Stimulated activated CD4-positive, alpha-beta T cell treated with anti-CD3 and anti-CD28 coated beads, TNF-alpha, amount 100 ng/mL, for 1 hour (primary cell): ENCODE measurements at places on chromosomes 7 and 10.

DNA sequence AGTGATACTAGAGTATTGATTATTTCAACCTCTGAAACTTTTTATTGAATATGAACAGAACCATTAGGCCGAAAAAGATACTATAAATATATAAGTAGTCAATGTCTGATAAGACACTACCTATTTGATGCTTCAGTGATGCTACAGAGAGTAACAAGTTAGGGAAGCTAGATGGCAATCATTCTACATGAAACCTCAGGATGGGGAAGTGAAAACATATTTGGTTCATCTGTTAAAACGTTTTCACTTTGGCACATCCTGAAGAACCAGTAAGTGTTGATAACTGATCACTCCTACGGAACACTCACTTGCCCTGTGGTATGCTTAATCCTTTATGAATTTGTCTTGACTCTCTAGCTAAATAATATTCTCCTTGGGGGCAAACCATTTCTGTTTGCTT, 1064.9 kb downstream of the NXPH1 start:
- DNase-seq, result no peak

GRCh38 chr10:76047521-76047920, 616.1 kb downstream of the LRMDA start:
- no peak for DNase-seq

GRCh38 chr10:104326991-104327610, 11.2 kb downstream of the ITPRIP start:
- DNase-seq, result no peak

GRCh38 chr10:103820101-103821062, 35.0 kb downstream of the SH3PXD2A start:
- no peak for DNase-seq

GRCh38 chr10:132681858-132682755, 103.8 kb downstream of the NKX6-2 start:
- no peak for DNase-seq

GRCh38 chr10:34244756-34245484, 570.2 kb downstream of the PARD3 start:
- DNase-seq, result no peak

GRCh38 chr7:19105546-19105945, 11.9 kb downstream of the TWIST1 start:
- no peak for DNase-seq

GRCh38 chr7:42747044-42747443, 164.8 kb downstream of the C7orf25 start:
- DNase-seq, result no peak

GRCh38 chr10:59057345-59057744, 119.1 kb upstream of the PHYHIPL start:
- DNase-seq, result no peak

GRCh38 chr10:90125456-90126255, 424.3 kb downstream of the KIF20B start:
- DNase-seq, result no peak

DNA sequence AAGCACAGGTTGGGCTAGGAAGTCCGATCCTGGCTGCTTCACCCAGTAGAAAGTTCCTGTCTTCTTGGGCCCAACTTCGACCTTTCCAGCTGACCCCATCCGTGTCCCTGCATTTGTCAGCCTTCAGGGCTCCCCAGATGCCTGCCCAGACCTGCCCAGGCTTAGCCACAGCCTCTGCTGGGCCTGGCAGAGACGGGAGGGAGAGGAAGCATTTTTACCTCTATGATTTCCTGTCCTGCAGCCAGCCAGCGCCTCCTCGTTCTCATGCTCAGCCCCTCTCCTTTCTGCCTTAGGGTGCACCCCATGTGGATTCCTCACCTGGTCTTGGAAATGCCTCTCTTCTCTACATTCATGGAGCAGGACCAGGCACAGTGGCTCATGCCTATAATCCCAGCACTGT, 3.7 kb downstream of the METTL27 start:
- DNase-seq, result no peak

- no peak for DNase-seq
Observed at GRCh38 chr10:25226775-25227682, 52.2 kb downstream of the GPR158 start.

GRCh38 chr10:31808258-31809218, 120.1 kb downstream of the ARHGAP12 start:
- no peak for DNase-seq

DNA sequence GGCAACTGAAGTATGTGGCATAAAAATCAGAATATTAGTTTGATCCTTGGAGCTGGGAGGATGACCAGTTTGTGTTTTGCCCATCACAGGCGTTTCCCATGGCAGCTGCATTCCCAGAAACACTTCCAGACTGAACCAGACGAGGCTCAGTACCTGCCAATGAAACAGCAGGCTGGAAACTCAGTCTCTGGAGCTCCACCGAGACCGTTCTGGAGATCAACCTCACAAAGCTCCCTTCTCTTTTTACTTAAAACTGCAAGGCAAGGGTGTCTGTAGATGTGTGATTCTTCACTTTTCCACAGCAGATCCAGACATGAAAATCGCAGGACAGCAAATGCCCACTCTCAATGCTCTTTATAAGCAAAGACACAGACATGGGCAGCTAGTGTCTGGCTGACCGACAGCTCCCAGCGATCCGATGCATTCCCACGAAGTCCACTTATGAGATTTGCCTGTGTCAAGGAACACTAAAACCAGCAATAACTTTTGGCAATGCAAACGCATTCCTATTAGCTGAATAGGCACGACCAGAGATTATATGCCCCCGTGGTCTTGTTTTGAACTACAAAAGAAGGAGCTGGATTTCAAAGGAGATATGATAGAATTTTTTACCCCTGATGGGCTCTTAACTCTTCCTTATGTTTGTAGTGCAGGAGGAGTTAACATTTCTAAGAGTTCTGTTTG, 72.6 kb downstream of the ADAM12 start:
- no peak for DNase-seq

DNA sequence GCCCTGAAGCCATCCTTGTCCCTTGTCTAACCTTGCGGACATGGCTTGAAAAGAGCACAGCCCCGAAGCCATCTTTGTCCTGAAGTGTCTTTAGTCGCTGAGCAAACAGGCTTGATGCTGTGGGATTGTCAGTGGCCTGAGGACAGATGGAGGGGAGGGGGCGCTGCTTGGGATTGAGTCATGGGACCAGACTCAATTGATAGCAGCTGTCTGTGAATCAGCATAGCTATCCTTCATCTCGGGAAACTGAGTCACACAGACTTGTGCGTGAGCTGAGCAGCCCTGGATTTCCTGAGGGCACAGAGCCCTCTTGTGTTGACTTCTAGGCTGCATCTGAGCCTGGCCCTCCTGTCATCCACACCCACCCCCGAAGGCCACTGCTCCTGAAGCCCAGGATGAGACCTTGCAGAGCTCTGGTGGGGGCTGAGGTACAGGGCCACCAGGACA, 14.4 kb downstream of the MYO1G start:
- DNase-seq, result no peak

- no peak for DNase-seq
Observed at GRCh38 chr7:43278088-43278644, 165.7 kb downstream of the HECW1 start.

DNA sequence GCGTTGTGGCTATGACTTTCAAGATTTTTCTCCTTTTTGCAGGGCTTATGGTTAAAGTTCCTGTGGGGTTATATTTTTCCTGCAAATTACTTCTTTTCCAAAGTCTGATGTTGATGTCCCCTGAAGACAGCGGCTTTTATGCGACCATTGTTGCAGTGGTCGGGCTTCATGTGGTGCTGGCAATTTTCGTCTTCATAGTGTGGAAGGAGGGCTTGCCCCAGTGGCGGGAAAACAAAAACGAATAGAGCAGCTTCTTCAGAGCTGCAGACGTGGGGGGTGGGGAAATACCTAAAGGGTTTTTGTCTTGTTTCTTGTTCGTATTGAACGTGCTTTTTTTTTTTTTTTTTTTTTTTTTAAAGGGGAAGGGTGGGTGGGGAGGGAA, 53.8 kb downstream of the MCMBP start:
- no peak for DNase-seq

DNA sequence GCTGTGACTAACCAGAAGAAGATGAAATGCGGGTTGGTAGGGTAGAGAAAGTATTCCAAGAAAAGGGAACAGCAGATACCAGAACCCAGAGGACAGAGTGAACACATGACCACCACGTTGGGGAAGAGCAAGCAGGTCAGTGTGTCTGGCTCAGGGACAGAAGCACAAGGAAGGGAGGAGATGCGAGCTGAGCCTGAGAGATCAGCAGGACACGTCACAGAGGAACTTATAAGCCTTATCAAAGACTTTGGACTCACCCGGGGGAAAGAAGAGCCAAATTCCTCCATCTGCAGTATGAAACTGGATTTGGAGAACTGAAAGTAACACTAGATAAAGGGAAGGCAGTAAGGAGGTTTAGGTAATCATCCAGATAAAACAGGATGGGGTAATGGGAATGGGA, 232.1 kb upstream of the NPVF start:
- no peak for DNase-seq

GRCh38 chr7:105759670-105760550, 116.5 kb downstream of the ATXN7L1 start:
- no peak for DNase-seq

DNA sequence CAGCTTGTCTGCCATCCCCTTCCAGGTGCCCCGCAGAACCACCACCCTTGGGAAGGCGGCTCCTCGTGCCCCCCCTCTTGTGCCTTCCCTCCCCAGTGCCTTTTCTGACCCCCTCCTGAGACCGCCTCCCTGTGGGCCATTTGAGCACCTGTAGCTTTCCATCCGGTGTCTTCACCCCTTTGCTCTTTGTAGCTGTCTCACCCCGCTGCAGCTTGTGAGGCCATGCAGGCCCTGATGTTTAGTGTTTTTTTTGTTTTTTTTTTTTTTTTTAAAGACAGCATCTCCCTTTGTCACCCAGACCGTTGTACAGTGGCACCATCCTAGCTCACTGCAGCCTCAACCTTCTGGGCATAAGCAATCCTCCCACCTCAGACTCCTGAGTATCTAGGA, 52.5 kb downstream of the CUX1 start:
- DNase-seq, result no peak

GRCh38 chr7:50147951-50148808, 55.1 kb upstream of the ZPBP start:
- DNase-seq, result no peak

DNA sequence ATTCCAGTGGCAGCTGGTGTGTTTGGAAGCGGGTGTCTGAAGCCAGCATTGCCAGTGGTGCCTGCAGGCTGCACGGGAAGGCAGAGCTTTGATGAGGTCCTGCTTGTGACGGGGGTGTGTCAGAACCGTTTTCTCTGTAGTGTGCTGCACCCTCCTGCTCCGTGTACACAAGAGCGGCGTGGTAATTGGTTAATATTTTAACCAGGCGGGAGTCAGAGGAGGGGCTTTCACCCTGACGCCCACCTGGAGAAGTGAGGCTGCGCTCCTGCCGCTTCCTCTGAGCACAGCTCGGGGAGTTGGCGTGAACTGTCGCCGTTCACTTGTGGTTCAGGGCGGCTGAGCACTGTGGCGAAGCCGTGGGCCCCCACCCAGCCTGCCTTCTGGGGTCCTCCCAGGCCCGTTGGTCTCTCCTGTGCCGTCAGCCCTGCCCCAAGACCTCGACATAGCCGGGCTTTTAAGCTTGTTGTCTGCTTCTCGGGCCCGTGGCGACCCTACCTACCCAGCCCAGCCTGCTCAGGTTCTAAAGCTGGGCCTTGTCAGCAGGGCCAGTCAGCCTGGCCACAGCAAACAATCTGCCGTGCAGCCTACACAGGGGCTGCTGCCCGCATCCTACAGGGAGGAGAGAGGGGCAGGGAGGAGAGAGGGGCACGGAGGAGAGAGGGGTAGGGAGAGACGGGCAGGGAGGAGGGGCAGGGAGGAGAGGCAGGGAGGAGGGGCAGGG, 11.6 kb downstream of the NKX6-2 start:
- no peak for DNase-seq

DNA sequence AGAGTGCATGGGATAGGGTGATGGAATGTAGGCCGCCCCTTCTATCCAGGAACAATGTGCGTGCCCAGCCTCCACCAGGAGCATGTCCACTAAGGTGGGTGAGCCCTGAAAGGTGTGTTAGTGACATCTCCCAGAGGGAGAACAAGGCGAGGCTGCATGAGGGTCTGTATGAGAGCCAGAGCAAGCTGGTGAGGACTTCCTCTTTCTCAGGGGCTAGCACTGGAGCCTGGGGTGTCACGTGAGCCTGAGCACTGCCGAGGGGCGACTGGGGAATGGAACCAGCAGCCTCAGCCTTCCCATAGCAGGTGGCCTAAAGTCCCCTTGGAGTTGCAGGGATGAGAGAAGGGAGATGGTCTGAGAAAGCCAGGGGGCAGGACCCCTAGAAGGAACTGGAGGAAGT, 156.3 kb upstream of the COBL start:
- no peak for DNase-seq

- DNase-seq, result no peak
Observed at GRCh38 chr10:11958956-11959355, 83.7 kb downstream of the UPF2 start.

DNA sequence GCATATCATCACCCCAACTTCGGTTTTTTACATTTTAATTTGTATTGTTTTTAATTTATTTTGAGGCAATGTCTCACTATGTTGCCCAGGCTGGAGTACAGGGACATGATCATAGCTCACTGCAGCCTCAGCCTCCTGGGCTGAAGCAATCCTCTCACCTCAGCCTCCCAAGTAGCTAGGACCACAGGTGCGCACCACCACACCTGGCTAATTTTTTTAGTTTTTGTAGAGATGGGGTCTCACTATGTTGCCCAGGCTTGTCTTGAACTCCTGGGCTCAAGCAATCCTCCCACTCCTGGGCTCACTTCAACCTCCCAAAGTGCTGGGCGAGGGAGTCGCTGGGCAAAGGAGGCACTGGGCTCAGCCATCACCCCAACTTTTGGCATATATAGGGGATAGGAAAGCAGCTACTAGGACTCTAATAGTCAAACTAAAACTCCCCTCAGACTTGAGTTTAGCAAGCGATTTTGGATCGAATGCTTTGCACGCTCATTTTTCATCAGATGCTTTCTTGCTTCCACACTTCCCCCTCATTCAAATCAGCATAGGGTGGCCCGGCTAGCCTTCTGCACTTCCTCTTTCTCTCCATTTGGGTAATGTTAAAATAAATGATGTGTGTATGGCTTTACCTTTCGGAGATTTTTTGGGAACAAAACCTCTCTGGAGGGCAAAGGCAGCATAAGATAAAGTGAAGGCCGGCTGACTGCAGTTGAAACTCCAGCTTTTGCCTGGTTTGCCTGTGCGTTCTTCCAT, 20.8 kb upstream of the NMT2 start:
- no peak for DNase-seq

DNA sequence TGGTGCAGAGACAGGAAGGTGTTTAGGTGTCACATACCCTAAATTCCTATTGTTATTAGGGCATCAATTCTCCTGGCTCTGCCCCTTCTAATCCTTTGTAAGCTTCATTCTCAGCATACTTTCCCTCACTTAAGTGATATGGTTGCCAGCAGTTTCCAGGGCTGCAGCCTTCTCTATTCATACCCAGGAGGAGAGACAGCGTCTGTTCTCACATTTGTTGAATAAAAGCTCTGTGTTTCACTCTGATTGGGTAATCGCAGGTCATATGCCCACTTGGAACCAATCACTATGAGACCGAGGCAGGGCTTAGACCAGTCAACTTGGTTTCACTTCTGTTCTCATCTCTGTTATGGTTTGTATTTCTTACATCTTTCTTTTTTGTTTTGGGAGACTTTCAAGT, 109.6 kb upstream of the MTPN start:
- no peak for DNase-seq

GRCh38 chr10:76086761-76087639, 655.6 kb downstream of the LRMDA start:
- no peak for DNase-seq
